ENCODE measurements at places on chromosomes 12 and 14. TPM values are rescaled to one million over a fixed set of nuclear protein-coding genes. Genes with fewer than 3 reads are reported as not detected.

TAS2R20 gene
- 1.3 TPM for total RNA-seq

CD69 gene
- total RNA-seq = not detected

CCDC177 gene
- total RNA-seq = 6.2 TPM

MAPK1IP1L gene
- total RNA-seq = 133 TPM

FGF23 gene
- total RNA-seq = 0.24 TPM

IL31 gene
- total RNA-seq = not detected

INHBC gene
- total RNA-seq = not detected

KLHL33 gene
- 0.04 TPM for total RNA-seq

LRCOL1 gene
- not detected for total RNA-seq

RNU6-8 gene
- not detected for total RNA-seq

DNA sequence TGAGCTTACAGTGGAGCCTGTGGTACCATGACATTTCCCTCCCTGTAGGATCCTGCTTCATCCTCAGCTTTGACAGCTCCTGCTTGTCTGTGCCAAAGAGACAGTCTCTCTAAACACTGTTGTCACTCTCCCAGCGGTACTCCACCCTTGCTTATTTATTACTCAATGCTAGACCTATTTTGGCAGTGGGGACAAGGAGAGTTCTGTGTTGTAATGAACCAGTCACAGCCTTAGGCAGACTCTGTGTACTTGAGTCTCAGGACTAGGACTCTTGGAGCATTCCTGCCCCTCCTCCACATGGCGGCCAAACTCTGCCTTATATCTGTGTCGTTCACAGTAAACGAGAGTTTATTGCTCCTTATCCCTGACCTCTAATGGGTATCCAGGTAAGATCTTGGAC lies 70.9 kb downstream of the PIK3C2G start:
- no peaks in the 10 kb centered on the region for H3K27me3 ChIP-seq
- H3K4me1 ChIP-seq = no peaks in the 10 kb centered on the region
- DNase-seq = no peak
- no peak overlapping the region for H3K4me3 ChIP-seq

- H3K4me1 ChIP-seq = no peaks in the 10 kb centered on the region
- no peak overlapping the region for H3K4me3 ChIP-seq
- no peak for DNase-seq
- H3K27ac ChIP-seq = no peak overlapping the region
These were observed 6.4 kb upstream of the ISM2 start for GRCh38 chr14:77505031-77505430.

- no peaks in the 10 kb centered on the region for H3K36me3 ChIP-seq
- H3K27ac ChIP-seq = no peak overlapping the region
- no peak for DNase-seq
- no peaks in the 10 kb centered on the region for H3K27me3 ChIP-seq
- no peaks in the 10 kb centered on the region for H3K4me1 ChIP-seq
- no peak overlapping the region for H3K4me3 ChIP-seq
These were observed 1108.5 kb downstream of the GALC start for GRCh38 chr14:86884498-86884897.

GRCh38 chr12:114257687-114258086 lies 148.3 kb downstream of the TBX5 start:
- no peaks in the 10 kb centered on the region for H3K4me1 ChIP-seq
- no peak for DNase-seq
- no peaks in the 10 kb centered on the region for H3K36me3 ChIP-seq
- H3K4me3 ChIP-seq = no peak overlapping the region

GRCh38 chr12:129530984-129531383 lies 372.8 kb downstream of the TMEM132D start:
- H3K36me3 ChIP-seq = no peaks in the 10 kb centered on the region
- H3K4me1 ChIP-seq = peaks cover 3% of the 10 kb centered on the region
- H3K27me3 ChIP-seq = no peaks in the 10 kb centered on the region
- H3K27ac ChIP-seq = no peak overlapping the region
- DNase-seq = peak; percentile 72

DNA sequence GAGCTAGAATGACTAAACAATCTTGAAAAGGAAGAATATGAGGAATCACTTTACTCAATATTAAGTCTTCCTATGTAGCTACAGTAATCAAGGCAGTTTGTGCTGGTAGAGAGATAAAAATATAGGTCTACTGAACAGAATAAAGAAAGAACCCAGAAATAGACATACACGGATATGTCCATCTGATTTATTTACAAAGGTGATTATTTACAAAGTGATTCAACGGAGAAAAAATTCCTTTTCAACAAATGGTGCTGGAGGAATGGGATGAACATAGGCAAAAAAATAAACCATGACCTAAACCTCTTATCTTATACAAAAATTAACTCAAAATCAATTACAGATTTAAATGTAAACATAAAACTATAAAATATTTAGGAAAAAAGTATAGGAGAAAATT lies 36.6 kb downstream of the TAOK3 start:
- H3K4me1 ChIP-seq = no peaks in the 10 kb centered on the region
- no peaks in the 10 kb centered on the region for H3K27me3 ChIP-seq
- H3K27ac ChIP-seq = no peak overlapping the region
- no peak for DNase-seq
- no peaks in the 10 kb centered on the region for H3K36me3 ChIP-seq

GRCh38 chr12:57618966-57619433 lies 7.8 kb downstream of the ARHGEF25 start:
- H3K27me3 ChIP-seq = peaks cover 73% of the 10 kb centered on the region
- peak overlapping the region; percentile 48 for H3K4me3 ChIP-seq
- H3K4me1 ChIP-seq = no peaks in the 10 kb centered on the region
- peaks cover 9% of the 10 kb centered on the region for H3K36me3 ChIP-seq
- no peak for DNase-seq

DNA sequence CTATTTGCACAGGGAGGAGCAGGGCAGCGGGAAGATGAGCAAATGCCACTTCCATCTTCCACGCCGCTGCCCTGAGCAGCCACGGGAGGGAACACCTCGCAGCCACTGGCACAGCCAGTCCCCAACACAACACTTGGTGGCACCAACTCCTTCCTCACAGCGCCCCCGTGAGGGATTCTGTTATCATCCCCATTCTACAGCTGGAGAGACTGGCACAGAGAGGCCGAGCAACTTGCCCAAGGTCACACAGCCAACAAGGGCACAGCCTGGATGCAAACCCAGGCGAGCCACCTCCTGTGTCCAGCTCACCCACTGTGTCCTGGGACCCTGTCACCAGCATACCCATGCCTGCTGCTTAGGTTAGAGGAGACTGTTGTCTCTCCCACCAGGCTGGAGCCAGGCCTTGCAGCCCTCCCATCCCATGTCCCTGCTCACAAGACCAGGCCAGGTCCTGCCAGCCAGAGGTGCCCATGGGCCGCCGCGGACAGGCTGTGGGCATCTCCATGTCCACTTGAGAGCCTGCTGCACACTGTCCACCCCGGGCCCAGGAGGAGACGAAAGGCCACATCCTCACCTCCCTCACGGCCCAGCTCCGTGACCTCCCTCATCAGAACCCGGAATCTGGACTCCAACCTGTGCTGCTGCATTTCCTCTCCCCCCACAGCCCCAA lies 57.0 kb downstream of the NCOR2 start:
- H3K27me3 ChIP-seq = no peaks in the 10 kb centered on the region
- H3K4me1 ChIP-seq = no peaks in the 10 kb centered on the region
- peaks cover 10% of the 10 kb centered on the region for H3K36me3 ChIP-seq
- peak; percentile 56 for DNase-seq

DNA sequence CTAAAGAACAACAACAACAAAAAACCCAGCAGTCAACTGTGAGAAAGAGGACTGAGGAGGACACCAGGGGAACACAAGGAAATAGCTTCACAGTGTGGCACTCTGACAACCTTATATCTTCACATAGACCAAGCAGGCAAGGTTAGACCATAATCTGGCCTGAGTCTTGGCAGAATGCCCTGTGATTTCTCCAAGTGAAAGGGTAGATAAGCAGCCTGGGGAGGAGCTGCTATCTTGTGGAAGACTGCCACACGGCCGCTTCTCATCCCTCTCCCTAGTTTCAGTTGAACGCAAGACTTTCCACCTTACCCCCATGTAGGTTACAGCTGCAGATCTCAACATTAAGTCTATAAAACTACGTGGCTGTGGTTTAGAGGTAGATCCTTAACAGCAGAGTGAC lies 3.7 kb downstream of the SLC25A21 start:
- no peaks in the 10 kb centered on the region for H3K27me3 ChIP-seq
- no peaks in the 10 kb centered on the region for H3K36me3 ChIP-seq
- DNase-seq = no peak
- no peak overlapping the region for H3K4me3 ChIP-seq
- H3K27ac ChIP-seq = no peak overlapping the region
- H3K4me1 ChIP-seq = peaks cover 17% of the 10 kb centered on the region

DNA sequence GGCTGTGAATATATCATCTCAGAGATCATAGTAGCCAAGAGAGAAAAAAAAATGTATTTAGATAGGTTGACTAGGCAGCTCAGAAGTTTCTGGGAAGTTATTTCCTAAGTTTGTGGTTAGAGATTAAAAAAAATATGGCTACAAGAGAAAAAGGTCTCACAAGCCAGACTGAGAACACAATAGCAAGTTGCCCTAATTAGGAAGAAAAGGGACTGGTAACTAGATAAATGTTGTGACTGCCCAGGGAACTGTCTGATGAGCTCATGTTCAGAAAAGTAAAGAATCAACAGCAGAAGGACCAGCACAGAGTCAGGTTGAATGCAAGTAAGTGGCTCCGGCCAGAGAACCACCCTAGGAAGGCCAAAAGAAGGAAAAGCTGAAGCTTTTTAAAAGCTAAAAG lies 256.6 kb downstream of the PRKD1 start:
- H3K36me3 ChIP-seq = no peaks in the 10 kb centered on the region
- no peak for DNase-seq
- no peaks in the 10 kb centered on the region for H3K4me1 ChIP-seq
- H3K27ac ChIP-seq = no peak overlapping the region

DNA sequence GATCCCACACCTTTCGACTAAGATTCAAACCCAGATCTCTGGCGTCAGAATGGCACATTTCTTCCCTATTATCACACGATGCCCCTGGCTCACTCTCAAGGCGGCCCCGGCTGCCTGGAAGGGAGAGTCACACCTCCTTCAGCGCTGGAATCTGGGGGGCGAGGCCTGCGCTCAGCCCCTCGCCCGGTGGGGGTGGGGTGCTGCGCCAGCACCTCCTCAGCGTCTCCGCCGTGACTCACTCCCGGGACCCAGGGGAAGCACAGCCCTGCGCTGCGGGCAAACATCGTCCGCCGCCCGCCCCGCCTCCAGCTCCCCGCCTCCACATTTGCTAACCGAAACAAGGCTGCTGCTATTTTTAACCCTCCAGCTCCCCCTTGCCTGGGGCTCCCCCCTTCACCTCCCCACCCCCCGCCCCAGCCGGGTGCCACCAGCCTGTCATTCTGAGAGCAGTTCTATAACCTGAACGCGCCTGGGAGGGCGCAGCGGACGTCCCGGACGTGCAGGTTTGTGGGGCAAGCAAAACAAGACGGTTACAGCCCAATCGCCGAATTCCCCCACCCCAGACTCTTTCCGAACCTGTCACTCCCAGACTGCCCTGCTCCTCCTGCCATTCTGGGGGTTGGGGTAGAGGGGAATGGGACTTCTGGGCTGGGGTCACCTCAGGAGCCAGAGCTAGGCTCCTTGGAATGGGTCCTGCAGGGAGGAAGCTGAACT lies 6.7 kb downstream of the HDAC7 start:
- peaks cover 35% of the 10 kb centered on the region for H3K4me1 ChIP-seq
- DNase-seq = peak; percentile 93
- peak overlapping the region; percentile 52 for H3K4me3 ChIP-seq
- peaks cover 7% of the 10 kb centered on the region for H3K36me3 ChIP-seq
- peak overlapping the region; percentile 36 for H3K27ac ChIP-seq
- H3K27me3 ChIP-seq = no peaks in the 10 kb centered on the region

- no peak overlapping the region for H3K4me3 ChIP-seq
- no peak for DNase-seq
- H3K4me1 ChIP-seq = no peaks in the 10 kb centered on the region
- H3K27ac ChIP-seq = no peak overlapping the region
- H3K36me3 ChIP-seq = no peaks in the 10 kb centered on the region
These were observed 227.1 kb downstream of the C12orf50 start for GRCh38 chr12:87801860-87802720.

DNA sequence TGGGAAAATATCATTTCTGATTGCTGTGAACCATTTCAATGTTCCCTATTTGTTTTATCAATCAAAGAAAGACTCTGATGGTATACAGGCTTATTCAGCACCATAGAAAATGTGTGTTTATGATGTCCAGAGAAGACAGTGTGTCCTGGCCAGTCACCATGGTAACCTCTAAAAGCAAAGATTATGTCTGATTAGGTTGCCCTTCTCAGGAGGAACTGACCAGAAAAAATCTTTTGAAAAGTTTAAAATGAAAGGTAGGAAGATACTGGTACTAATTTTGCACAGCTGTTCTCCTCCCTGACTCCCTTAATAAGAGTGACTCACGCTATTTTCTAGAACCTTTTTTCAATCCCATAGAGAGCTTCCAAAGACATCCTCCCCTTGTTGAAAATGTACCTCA lies 391.8 kb upstream of the DCN start:
- no peak overlapping the region for H3K27ac ChIP-seq
- no peaks in the 10 kb centered on the region for H3K4me1 ChIP-seq
- no peak for DNase-seq
- no peak overlapping the region for H3K4me3 ChIP-seq
- H3K36me3 ChIP-seq = no peaks in the 10 kb centered on the region
- H3K27me3 ChIP-seq = no peaks in the 10 kb centered on the region

GRCh38 chr14:80291101-80291500 lies 79.8 kb upstream of the DIO2 start:
- H3K4me1 ChIP-seq = no peaks in the 10 kb centered on the region
- H3K4me3 ChIP-seq = no peak overlapping the region
- peaks cover 2% of the 10 kb centered on the region for H3K36me3 ChIP-seq
- H3K27me3 ChIP-seq = no peaks in the 10 kb centered on the region

- H3K36me3 ChIP-seq = no peaks in the 10 kb centered on the region
- H3K4me3 ChIP-seq = no peak overlapping the region
- H3K4me1 ChIP-seq = no peaks in the 10 kb centered on the region
- DNase-seq = peak; percentile 60
- no peaks in the 10 kb centered on the region for H3K27me3 ChIP-seq
These were observed 222.9 kb upstream of the SLC16A7 start for GRCh38 chr12:59372956-59373355.

- no peak overlapping the region for H3K4me3 ChIP-seq
- no peak overlapping the region for H3K27ac ChIP-seq
- no peaks in the 10 kb centered on the region for H3K27me3 ChIP-seq
- no peaks in the 10 kb centered on the region for H3K36me3 ChIP-seq
- no peaks in the 10 kb centered on the region for H3K4me1 ChIP-seq
- DNase-seq = no peak
These were observed 140.8 kb downstream of the DAD1 start for GRCh38 chr14:22448035-22448904.

All from H9 (cell line).